ENCODE measurements at places on chromosomes 16 and 17.

GRCh38 chr16:66412182-66412581, 14.9 kb upstream of the BEAN1 start:
- no peak for DNase-seq

GRCh38 chr17:1035546-1036170, 38.7 kb downstream of the TIMM22 start:
- DNase-seq: no peak

DNA sequence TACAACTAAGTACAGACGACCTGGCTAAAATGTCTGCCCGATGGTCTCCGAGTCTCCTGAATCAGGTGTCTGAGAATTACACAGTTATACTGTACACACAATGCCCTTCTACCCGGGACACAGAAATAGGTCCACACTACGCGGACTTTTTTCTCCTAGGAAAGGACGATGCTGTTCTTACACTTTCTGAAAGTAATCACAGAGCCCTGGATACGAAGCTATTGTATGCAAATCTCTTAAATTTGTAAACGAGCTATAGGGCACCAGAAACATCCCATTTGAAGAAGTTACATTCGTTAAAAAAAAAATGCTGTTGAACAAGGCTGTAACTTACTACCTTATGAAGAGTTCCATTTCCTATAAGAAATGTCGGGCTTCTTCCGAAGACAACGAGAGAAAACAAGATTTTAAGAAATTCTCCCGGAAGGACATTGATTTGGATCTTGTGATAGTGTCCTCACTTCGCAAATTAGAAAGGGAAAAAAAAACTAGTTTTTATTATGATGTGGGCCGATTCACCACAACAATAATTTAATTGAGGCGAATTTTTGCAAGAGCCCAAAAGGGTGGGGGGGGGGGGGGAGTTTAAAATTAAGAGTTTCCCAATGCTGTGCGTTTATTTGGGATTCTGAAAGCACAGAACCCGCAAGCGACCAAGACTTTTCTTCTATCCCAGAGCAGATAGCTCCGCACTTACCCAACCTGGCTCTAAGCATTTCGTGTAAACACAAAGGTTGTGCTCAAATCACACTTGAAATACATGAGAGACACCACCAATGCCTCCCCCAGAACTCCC, 1.5 kb upstream of the SOX9 start:
- DNase-seq: no peak

- DNase-seq: no peak
Observed at GRCh38 chr17:72545766-72546165, 424.9 kb downstream of the SOX9 start.

DNA sequence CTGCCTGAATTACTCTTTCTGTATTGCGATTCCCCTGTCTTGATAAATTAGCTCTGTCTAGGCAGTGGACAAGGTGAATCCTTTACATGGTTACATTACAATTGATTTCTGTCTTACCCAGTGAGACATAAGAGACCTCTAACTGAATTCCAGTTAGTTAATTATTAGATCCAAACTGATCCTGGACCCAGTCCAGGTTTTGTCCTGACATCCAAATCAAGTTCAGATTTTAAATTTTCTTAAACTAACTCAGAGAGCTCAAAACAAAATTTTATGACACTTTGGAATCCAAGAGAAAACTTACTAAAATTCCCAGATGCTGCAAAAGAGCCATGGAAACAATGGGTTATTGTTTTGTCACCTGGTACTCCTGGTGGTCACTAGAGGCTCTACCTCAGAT, 2166.6 kb downstream of the TP53TG3F start:
- no peak for DNase-seq

- DNase-seq: no peak
Observed at GRCh38 chr16:69019811-69020210, 85.6 kb upstream of the HAS3 start.

GRCh38 chr16:54890381-54890780, 40.3 kb upstream of the IRX5 start:
- no peak for DNase-seq

GRCh38 chr17:77417575-77417974, 276.8 kb downstream of the SEC14L1 start:
- DNase-seq: no peak

- DNase-seq: no peak
Observed at GRCh38 chr17:69949496-69949895, 125.5 kb upstream of the KCNJ16 start.

Measured in brain pericyte (primary cell).